ENCODE measurements at places on chromosomes 13 and 19.

- DNase-seq = no peak
Observed at GRCh38 chr13:100339411-100339940, 249.1 kb downstream of the GGACT start.

GRCh38 chr13:27035892-27036235, 135.7 kb downstream of the USP12 start:
- no peak for DNase-seq

DNA sequence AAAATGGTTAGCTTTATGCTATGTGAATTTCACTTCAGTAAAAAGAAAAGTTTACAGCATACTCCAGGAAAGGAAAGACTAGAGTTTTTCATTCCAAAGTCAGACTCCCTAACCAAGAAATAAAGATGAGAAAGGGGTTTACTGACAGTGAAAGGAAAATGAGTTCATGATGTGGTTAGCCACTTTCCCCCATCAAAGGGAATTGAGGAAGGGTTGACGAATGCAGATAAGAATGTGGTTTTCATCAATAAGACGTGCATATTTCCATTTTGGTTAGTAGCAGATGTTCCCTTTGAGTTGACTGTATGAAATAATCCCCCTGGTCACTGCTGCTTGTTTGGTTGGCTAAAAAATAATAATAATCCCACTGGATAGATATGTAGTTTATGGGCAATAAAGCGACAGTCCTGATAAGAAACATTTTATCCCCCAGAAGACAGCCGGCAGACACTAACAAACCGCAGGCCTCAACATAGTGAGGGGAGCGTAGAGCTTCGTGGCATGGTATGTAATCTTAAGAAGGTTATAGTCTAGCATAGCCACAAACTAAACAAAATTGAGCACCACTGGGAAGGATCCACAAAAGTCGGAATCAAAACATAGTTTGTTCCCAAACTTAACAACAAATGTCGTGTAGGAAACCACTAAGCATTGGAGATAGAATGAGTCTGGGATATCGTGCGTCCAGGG, 114.8 kb downstream of the COL4A2 start:
- DNase-seq = no peak

DNA sequence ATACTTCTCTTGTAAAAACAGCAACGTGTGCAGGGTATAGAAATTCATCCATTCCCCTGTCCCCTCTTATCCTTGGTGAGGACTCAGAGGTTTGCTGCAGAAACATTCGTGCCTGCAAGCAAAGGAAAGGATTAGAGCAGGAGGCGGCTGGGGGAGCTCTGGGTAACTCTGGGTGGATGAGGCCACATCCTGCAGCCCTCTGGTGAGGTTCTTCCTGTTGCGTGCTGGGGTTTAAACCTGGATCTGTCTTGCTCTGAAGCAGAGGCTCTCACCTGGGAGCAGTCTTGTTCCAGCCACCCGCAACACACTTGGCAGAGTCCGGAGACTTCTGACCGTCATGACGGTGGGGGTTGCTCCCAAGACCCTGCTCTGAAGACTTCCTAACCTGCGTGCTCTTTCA, 69.2 kb downstream of the ATP11A start:
- DNase-seq = no peak

- DNase-seq = no peak
Observed at GRCh38 chr13:61136515-61136914, 279.1 kb downstream of the PCDH20 start.

DNA sequence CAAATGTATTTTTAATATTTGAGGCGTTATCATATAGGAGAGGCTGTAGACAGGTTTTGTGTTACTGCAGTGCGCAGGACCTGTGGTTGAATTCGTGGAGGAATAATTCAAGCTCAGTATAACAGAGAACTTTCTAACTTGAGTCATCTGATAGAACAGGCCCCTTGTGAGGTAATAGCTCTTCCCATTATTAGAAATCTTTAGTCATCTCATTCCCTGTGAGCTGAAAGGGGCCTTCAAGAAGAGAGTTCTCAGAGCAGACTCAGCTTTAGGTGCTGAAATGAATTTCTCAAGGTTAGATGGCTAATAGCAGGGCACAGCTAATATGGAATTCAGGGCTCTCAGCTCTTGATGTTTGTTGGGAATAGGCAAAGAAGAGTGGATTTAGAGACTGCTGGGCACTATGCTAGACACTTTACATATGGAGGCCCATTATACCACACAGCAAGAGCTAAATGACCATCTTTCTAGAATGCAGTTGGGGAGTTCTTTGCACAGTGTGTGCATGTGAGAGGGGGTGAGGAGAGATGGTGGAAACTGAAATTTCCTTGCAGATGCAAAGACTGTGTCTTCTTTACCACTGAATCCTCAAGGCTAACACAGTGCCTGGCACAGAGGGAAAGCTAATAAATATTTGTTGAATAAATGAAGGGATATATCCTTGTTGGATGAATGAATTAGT, 89.5 kb downstream of the DGKH start:
- DNase-seq = no peak

Measured in BJ (cell line).